ENCODE measurements at places on chromosomes 16 and 17. TPM values are rescaled to one million over a fixed set of nuclear protein-coding genes. Genes with fewer than 3 reads are reported as not detected.

Gene WNK4
- 0.79 TPM for total RNA-seq

Gene MYADML2
- not detected for total RNA-seq

Gene SHCBP1
- 3.8 TPM for total RNA-seq

Gene MILR1
- total RNA-seq: 2.3 TPM

Gene SKAP1
- not detected for total RNA-seq

Gene C16orf95
- total RNA-seq: 4.6 TPM

Gene GINS2
- total RNA-seq: 1.2 TPM

Gene KCNJ18
- not detected for total RNA-seq

Gene RHBDL3
- not detected for total RNA-seq

Gene KRTAP4-4
- not detected for total RNA-seq

Gene MMP25
- not detected for total RNA-seq

Gene CA10
- not detected for total RNA-seq

Gene IKZF3
- total RNA-seq: not detected

Gene C17orf50
- total RNA-seq: not detected

Gene TBC1D3C
- not detected for total RNA-seq

Gene JMJD6
- total RNA-seq: 22.4 TPM

Gene GNG13
- total RNA-seq: not detected

Gene CA5A
- total RNA-seq: not detected

Gene KRT36
- not detected for total RNA-seq

Gene CHST5
- total RNA-seq: not detected

Gene PCGF2
- total RNA-seq: 8.4 TPM

Gene TBC1D3
- not detected for total RNA-seq

Gene NSMCE1
- total RNA-seq: 79.5 TPM

Gene PIGS
- 163 TPM for total RNA-seq

Gene XPO6
- 105 TPM for total RNA-seq

Gene METRNL
- total RNA-seq: 136 TPM

Gene XAF1
- total RNA-seq: 37.0 TPM

Gene TP53TG3F
- total RNA-seq: not detected

Gene SLC12A4
- total RNA-seq: 152 TPM

Gene KRT32
- not detected for total RNA-seq

Gene KRT13
- total RNA-seq: not detected

Gene CDH3
- total RNA-seq: 1.1 TPM

Gene AATK
- total RNA-seq: 1.0 TPM

Gene CES3
- total RNA-seq: 0.39 TPM

Gene CD300LB
- total RNA-seq: not detected

Gene PEX12
- 5.8 TPM for total RNA-seq

Gene KRT33B
- total RNA-seq: not detected

Gene IL34
- total RNA-seq: 27.3 TPM

Gene TBC1D3G
- not detected for total RNA-seq

Gene PPY
- not detected for total RNA-seq

Gene SLC6A4
- total RNA-seq: 4.0 TPM

Data from smooth muscle cell of the pulmonary artery (primary cell).